A549 treated with GW870086 at 1 μM for 4 hours (cell line): ENCODE measurements at places on chromosomes 1 and 21. TPM values are rescaled to one million over a fixed set of nuclear protein-coding genes. Genes with fewer than 3 reads are reported as not detected.

RNU1-1 gene
- 36.3 TPM in 1 of 5 replicates, not detected in the others for total RNA-seq

ZNF124 gene
- total RNA-seq = 4.3 to 5.5 TPM (median 4.5 TPM) in 5 replicates

OR2T2 gene
- total RNA-seq = not detected in 5 replicates

MRAP gene
- total RNA-seq = not detected in 5 replicates

TTC39A gene
- total RNA-seq = 1.4 to 2.7 TPM (median 1.8 TPM) in 5 replicates

AKR7A3 gene
- 0.11 to 0.21 TPM (median 0.16 TPM) in 4 of 5 replicates, not detected in the other for total RNA-seq

GNAI3 gene
- 4.4 to 5.7 TPM (median 5.1 TPM) in 5 replicates for total RNA-seq

TPTE gene
- total RNA-seq = not detected in 5 replicates

CHODL gene
- not detected in 5 replicates for total RNA-seq

CDC20 gene
- 183 to 218 TPM (median 206 TPM) in 5 replicates for total RNA-seq

MYBPH gene
- 0.07 TPM in 1 of 5 replicates, not detected in the others for total RNA-seq

LAD1 gene
- 0.61 to 1.1 TPM (median 0.80 TPM) in 5 replicates for total RNA-seq

SLC45A1 gene
- total RNA-seq = 5.2 to 7.2 TPM (median 7.0 TPM) in 5 replicates

CELA2A gene
- not detected in 5 replicates for total RNA-seq

KCNJ9 gene
- total RNA-seq = not detected in 5 replicates

INAVA gene
- total RNA-seq = 43.6 to 60.0 TPM (median 49.4 TPM) in 5 replicates

FMO4 gene
- total RNA-seq = 0.33 to 1.1 TPM (median 0.54 TPM) in 5 replicates

GPR3 gene
- total RNA-seq = 0.85 to 2.1 TPM (median 1.9 TPM) in 5 replicates

ASCL5 gene
- total RNA-seq = 0.09 to 0.23 TPM (median 0.10 TPM) in 4 of 5 replicates, not detected in the other

ADAM30 gene
- not detected in 5 replicates for total RNA-seq

DMBX1 gene
- 0.70 to 1.2 TPM (median 1.1 TPM) in 5 replicates for total RNA-seq

TTC34 gene
- total RNA-seq = 0.02 to 0.05 TPM (median 0.03 TPM) in 5 replicates

RAB42 gene
- total RNA-seq = 2.7 to 4.0 TPM (median 3.2 TPM) in 5 replicates

TMEM54 gene
- total RNA-seq = 31.3 to 45.3 TPM (median 39.4 TPM) in 5 replicates

ESRRG gene
- total RNA-seq = not detected in 5 replicates

ACKR1 gene
- not detected in 5 replicates for total RNA-seq

TMEM183A gene
- 44.0 to 53.7 TPM (median 52.3 TPM) in 5 replicates for total RNA-seq

FNDC10 gene
- 5.4 to 8.5 TPM (median 8.1 TPM) in 5 replicates for total RNA-seq

RGS8 gene
- not detected in 5 replicates for total RNA-seq

FCRL2 gene
- not detected in 5 replicates for total RNA-seq

COL6A1 gene
- 18.1 to 23.1 TPM (median 19.1 TPM) in 5 replicates for total RNA-seq

TRNP1 gene
- 182 to 276 TPM (median 255 TPM) in 5 replicates for total RNA-seq

HIVEP3 gene
- total RNA-seq = 2.6 to 3.9 TPM (median 3.1 TPM) in 5 replicates

SPATA45 gene
- not detected in 5 replicates for total RNA-seq

RNF115 gene
- 11.4 to 14.3 TPM (median 13.6 TPM) in 5 replicates for total RNA-seq
